Spleen (tissue), 13 donors: ENCODE measurements at places on chromosomes 6 and 20. TPM values are rescaled to one million over a fixed set of nuclear protein-coding genes. Genes with fewer than 3 reads are reported as not detected.

GRCh38 chr6:894274-894673 lies 201.3 kb upstream of the EXOC2 start:
- no peaks in the 10 kb centered on the region for H3K27me3 ChIP-seq
- H3K36me3 ChIP-seq = no peaks in the 10 kb centered on the region
- no peak overlapping the region for H3K27ac ChIP-seq
- H3K4me1 ChIP-seq = no peaks in the 10 kb centered on the region
- no peak overlapping the region for H3K4me3 ChIP-seq

DNA sequence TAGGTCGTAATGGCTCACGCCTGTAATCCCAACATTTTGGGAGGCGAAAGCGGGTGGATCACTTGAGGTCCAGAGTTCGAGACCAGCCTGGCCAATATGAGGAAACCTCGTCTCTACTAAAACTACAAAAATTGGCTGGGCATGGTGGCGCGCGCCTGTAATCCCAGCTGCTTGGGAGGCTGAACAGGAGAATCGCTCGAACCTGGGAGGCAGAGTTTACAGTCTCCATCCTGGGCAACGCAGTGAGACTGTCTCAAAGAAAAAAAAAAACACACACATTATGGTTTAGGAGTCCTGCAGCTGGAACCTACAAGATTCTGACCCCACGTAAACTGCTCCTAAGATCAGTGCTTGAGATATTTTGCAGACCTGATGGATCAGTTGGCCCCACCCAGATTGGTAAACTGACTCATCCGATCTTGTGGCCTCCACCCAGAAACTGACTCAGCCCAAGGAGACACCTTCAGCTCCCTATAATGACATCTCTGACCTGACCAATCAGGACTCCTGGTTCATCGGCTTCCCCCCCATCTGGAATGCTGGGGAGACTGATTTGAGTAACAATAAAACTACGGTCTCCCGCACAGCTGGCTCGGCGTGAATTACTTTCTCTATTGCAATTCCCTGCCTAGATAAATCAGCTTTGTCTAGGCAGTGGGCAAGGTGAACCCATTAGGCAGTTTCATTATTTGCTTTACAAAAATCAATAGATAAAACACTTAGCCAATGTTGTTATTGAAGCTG lies 96.2 kb upstream of the BTN3A2 start:
- H3K36me3 ChIP-seq = no peaks in the 10 kb centered on the region
- H3K4me1 ChIP-seq = peaks cover 20% of the 10 kb centered on the region
- no peak overlapping the region for H3K4me3 ChIP-seq
- DNase-seq = no peak

- H3K4me3 ChIP-seq = no peak overlapping the region
- no peaks in the 10 kb centered on the region for H3K4me1 ChIP-seq
- H3K27me3 ChIP-seq = no peaks in the 10 kb centered on the region
- no peaks in the 10 kb centered on the region for H3K36me3 ChIP-seq
Measured at GRCh38 chr6:128464790-128465189, 55.6 kb downstream of the PTPRK start.

- DNase-seq = no peak
- no peaks in the 10 kb centered on the region for H3K27me3 ChIP-seq
- no peaks in the 10 kb centered on the region for H3K4me1 ChIP-seq
- no peak overlapping the region for H3K27ac ChIP-seq
- no peaks in the 10 kb centered on the region for H3K36me3 ChIP-seq
Measured at GRCh38 chr6:21971541-21971940, 325.3 kb downstream of the PRL start.

The PLN gene
- total RNA-seq = 1.5 TPM
